ENCODE measurements at places on chromosomes 5 and 9.
A peak's percentile ranks its signal among the peaks of the same experiment; 100 is the strongest.

DNA sequence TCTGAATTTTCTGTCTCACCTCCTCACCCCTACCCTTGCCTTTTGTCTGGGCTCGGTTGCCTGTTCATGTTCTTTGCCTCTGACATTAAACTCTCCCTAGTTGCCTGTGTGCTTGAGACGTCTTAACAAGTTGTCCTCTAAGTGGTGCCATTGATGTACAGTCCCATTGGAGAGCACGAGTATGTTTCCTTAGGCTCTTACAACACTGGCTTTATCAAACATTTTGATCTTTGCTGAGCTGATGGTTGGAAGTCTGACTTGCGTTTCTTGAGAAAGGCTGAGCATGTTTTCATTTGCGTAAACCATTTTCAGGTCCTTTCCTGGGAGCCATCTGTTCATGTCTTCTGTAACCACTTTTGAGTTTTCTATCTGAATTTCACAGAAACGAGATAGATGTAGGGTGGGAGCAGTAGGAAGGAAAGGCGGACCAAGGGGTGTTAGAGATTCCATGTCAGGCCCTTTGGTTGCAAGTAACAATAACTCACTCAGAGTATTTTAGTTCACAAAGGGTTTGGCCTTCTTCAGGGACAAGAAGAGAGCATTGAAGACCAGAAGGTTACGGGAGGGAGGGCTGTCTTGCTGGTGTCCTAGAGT, 35.4 kb downstream of the OTULIN start:
- no peak for DNase-seq

GRCh38 chr9:134366223-134367031, 40.2 kb downstream of the RXRA start:
- DNase-seq, result no peak

DNA sequence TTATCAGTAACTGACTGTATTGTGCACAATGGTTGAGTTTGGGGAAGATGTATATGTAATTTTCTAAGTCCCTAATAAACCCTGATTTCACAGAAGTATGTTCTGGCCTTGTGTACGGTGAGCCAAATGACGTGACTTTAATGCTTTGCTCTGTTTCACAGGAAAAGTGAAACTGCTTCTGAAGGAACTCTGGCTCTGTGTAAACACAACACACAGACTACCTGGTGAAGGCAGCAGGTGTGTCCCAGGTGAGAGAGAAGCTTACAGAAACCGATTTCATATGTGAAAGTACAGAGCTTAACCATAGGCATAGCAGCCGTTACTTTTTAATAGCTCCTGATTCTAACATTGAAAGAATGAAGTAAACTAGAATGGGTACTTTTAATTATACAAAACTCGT, 31.9 kb downstream of the ICE1 start:
- DNase-seq, result no peak

DNA sequence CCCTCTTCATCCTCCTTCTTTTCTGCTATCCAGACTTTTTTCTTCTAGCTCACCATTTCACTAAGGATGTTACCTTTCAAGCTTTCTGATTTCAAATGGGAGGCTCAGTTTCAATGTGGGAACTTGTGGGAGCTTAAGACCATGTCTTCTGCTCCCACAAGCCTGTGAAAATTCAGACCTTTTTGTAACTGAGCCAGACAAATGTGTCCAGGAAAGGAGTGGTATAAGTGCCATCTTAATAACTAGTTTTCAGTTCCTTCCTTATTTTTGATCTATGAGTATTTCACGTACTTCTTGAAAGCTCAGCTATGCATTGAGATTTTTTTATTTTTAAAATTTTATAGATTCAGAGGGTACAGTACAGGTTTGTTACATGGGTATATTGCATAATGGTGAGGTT, 4.6 kb upstream of the ERCC6L2 start:
- no peak for DNase-seq

DNA sequence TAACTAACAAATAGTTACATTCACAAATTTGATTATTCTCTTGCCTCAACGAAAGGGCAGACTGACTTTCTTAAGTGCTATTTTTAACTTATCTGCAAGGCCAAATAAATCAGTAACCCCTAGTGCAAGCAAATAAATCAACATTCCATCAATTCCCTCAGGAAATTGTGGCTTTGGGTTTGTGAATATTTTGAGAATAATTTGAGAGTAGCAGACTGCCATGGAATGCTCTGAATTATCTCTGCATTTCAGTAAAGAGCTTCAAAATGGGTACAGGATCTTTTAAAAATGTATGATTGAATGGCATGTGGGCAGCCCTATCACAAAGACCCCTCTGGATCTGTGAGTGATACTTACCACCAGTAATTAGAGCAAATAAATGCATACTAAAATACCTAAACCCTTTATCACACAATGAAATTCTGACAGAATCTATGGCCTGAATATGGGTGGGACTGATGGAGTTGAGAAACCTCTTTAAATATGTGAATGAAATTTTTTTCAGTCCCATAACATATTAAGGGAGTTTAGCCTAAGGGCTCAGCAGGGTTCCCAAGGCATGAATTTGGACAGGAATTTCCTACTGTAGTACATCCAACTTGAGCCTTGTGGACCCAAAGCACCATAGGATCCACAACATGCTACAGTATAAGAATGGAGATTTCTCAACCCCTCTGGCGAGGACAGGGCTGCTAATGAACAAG, 92.5 kb upstream of the ITGA2 start:
- DNase-seq, result no peak

DNA sequence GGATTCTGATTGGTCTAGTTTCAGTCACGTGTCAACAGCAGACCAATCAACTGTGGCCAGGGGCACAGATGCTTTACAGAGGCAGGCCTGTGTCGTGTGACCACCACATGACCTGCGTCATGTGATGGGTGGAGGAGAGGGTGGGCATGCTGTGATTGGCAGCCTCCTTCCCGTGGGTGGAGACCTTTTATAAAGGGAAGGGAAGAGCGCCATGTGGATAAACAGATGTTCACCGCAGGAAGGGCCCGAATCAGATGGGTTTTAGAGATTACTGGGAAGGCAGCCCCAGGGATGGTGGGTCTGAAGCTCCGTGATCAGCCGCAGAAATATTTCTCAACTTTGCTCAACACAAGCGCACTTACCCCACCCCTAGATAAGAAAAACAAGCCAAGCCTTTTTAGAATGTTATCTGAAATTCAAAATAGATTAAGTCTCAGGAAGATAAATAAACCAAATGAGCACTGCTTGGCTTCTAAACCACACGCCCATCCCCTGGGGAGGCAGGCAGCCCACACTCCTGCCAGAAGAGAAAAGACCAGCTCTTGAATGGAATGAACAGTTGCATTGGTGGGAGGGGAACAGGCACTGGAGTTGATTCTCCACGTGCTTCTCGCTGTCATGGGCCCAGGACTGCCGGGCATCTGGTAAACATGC, 43.6 kb downstream of the ROPN1L start:
- DNase-seq, result no peak

GRCh38 chr5:57259704-57260103, 85.8 kb downstream of the GPBP1 start:
- no peak for DNase-seq

- DNase-seq, result no peak
These were observed 43.7 kb downstream of the RASEF start for GRCh38 chr9:83019246-83019645.

DNA sequence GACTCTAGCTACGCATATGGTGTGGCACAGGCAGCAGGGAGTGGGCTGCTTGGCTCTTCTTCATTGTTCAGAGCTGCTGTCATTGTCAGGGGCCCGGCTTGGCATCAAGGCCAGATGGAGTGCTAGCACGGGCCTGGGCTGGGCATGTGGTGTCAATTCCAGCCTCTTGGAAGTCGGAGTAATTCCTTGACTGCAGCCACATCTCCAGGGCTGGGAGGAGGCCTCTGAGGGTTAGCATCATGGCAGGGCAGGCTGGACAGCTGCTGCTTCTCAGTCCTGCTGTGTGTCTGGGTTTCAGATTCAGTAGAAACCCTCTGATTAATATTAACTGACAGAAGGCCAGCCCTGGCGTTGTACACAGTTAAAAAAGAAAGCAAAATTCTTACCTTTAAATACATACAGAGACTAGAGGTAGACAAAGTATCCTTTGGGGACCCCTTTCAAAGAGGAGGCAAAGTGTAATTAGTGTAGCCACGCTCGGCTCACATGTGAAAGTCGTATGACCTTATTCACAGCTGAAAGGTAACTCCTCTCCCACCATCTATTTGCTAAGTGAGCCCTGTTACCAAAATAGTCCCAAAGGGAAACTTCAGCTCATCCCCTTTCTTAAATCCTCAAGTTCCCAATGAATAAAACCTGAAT, 126.4 kb downstream of the DOCK2 start:
- DNase-seq, result no peak

DNA sequence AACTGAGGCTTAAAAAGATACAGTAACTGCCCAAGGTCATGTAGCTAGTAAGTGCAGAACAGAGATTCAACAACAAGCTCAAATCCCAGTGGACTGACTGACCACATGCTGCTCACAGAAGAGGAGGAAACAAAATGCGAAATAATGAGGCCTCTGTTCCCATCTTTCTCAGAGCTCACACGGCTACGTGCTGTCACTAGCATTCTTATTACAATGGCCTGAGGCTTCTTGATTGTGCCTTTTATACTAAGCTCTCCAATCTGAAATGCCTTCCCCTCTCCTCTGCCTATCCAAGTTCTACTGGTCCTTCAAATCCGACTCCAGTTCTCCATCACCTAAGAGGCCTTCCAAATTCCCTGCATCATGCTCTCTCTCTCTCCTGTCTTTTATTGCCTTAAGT, 26.0 kb downstream of the SGTB start:
- no peak for DNase-seq

DNA sequence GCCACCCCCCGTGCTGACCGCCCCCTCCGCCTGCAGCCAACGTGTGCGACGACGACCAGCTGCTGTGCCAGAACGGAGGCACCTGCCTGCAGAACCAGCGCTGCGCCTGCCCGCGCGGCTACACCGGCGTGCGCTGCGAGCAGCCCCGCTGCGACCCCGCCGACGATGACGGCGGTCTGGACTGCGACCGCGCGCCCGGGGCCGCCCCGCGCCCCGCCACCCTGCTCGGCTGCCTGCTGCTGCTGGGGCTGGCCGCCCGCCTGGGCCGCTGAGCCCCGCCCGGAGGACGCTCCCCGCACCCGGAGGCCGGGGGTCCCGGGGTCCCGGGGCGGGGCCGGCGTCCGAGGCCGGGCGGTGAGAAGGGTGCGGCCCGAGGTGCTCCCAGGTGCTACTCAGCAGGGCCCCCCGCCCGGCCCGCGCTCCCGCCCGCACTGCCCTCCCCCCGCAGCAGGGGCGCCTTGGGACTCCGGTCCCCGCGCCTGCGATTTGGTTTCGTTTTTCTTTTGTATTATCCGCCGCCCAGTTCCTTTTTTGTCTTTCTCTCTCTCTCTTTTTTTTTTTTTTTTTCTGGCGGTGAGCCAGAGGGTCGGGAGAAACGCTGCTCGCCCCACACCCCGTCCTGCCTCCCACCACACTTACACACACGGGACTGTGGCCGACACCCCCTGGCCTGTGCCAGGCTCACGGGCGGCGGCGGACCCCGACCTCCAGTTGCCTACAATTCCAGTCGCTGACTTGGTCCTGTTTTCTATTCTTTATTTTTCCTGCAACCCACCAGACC, 80.2 kb downstream of the NTNG2 start:
- peak; percentile 76 for DNase-seq

GRCh38 chr9:109037946-109038715, 24.8 kb upstream of the CTNNAL1 start:
- no peak for DNase-seq

Measured in CD4-positive, alpha-beta T cell treated with Interleukin-10 for 1 hour (primary cell).